RPMI7951 (cell line): ENCODE measurements at places on chromosomes 11 and 22. TPM values are rescaled to one million over a fixed set of nuclear protein-coding genes. Genes with fewer than 3 reads are reported as not detected.
A peak's percentile ranks its signal among the peaks of the same experiment; 100 is the strongest.

The MYEOV gene
- 8.3 and 9.5 TPM in 2 replicates for total RNA-seq

The ASPHD2 gene
- total RNA-seq: 1.4 and 2.2 TPM in 2 replicates

The CD3D gene
- total RNA-seq: not detected in 2 replicates

The BACE1-AS gene
- 1.7 and 6.8 TPM in 2 replicates for total RNA-seq

The NKAPD1 gene
- total RNA-seq: 20.9 and 22.5 TPM in 2 replicates

The C11orf52 gene
- not detected in 2 replicates for total RNA-seq

The PVALB gene
- total RNA-seq: not detected in 2 replicates

The FAM111B gene
- 21.1 and 34.0 TPM in 2 replicates for total RNA-seq

The FOLR1 gene
- total RNA-seq: 0.10 TPM in 1 of 2 replicates, not detected in the other

The SLC22A8 gene
- total RNA-seq: not detected in 2 replicates

The CHST1 gene
- 0.20 and 0.36 TPM in 2 replicates for total RNA-seq

The PLEKHB1 gene
- not detected in 2 replicates for total RNA-seq

The KCNJ1 gene
- not detected in 2 replicates for total RNA-seq

The B3GAT1 gene
- total RNA-seq: not detected in 2 replicates

The PAX6 gene
- total RNA-seq: 22.3 and 29.2 TPM in 2 replicates

The GATD1 gene
- total RNA-seq: 19.8 and 23.5 TPM in 2 replicates

The PANX3 gene
- total RNA-seq: not detected in 2 replicates

The OR56A5 gene
- not detected in 2 replicates for total RNA-seq

The APOL1 gene
- 6.2 and 8.0 TPM in 2 replicates for total RNA-seq

The DGKZ gene
- 21.3 and 22.0 TPM in 2 replicates for total RNA-seq

- no peak for DNase-seq
Measured at GRCh38 chr11:120578596-120579154, 67.1 kb downstream of the GRIK4 start.

GRCh38 chr11:68983801-68984200 is 3.0 kb upstream of the MRGPRD start:
- no peak for DNase-seq

GRCh38 chr22:35135165-35135564 is 69.2 kb downstream of the ISX start:
- DNase-seq: peak; percentile 76

DNA sequence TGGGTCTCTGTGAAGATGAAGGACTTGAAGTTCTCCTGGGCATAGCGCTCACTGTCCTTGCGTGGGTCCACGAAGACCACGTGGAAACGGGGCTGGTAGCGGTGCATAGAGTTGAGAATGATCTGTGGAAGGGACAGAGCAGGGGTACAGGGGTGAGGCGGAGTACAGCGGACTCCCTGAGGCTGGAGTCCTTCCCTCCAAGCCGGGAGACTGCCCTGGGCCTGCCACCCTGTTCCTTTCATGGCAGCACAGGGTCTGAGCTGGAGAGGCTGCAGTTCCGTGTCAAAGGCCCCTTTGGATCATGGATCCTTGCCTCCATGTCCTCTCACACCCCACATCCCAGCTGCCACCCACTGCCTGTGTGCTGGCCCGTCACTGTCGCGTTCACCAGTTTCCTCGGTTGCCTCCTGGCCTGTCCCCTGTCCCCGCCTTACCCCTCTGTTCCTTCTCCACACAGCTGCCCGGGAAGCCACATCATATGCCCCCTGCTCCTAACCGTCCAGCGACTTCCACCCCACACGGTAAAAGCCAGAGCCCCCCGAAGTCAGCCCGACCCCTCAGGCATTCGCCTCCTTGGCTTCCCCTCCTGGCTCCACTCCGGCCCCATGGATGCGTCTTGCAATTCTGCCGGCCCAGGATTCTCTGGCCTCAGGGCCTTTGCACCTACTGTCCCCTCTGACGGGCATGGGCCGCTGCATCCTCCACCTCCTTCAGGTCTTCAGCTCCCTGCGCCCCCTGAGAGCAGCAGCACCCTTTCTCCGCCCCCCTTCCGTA is 3.4 kb upstream of the NUDT8 start:
- no peak for DNase-seq

- no peak for DNase-seq
Measured at GRCh38 chr11:7907121-7907520, 23.9 kb downstream of the OR10A6 start.

DNA sequence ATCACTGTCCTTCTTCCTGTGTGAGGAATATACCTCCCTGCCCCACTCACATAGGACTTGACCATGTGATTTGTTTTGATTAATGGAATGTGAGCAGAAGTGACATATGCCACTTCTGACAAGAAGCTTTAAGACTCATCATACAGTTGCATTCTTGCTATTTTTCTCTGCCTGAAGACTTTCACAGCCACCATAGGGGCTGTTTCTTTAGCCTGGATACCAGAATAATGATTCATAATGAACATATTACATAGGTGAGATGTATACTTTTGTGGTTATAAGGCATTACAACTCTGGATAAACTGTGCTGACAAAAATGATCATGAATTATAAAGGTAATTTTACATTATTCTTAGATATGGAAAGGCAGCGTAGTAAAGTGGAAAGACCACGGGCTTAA is 798.0 kb downstream of the DLG2 start:
- DNase-seq: no peak

DNA sequence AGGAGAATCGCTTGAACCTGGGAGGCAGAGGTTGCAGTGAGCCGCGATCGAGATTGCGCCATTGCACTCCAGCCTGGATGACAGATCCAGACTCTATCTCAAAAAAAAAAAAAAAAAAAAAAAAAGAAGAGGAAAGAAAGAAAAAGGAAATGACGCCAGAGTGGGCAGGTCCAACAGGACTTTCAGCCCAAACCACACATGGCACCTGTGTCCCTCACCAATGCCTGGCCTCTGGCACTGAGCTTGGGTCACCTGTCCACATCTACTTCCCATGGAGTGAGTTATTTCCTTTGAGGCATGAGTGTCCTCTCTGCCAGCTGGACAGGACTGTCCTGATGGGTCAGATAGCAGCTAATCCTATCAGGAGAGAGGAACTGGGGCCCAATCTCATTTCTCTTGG is 15.2 kb upstream of the GCAT start:
- no peak for DNase-seq

GRCh38 chr11:61083601-61084147 is 18.6 kb upstream of the CD5 start:
- DNase-seq: no peak

- peak; percentile 58 for DNase-seq
Measured at GRCh38 chr11:75031771-75032549, 43.2 kb downstream of the NEU3 start.

- DNase-seq: no peak
Measured at GRCh38 chr11:17508306-17508705, 31.7 kb upstream of the ABCC8 start.

DNA sequence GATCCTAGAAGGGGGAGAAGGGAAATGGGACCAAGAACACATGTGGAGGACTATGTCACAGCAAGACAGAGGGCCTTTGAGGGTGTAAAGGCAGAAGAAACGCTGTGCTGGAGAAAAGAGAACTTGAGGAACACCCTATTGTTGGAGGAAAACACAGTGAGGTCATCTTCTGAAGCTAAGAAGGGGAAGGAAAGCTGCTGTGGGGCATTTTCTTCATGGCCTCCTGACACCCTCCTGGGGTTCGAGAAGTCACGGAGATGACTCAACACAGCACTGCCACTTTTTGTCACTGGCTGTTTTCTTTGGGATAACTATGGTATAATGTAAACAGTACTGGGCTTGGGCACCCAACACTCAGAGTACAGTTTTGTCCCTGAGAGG is 492.6 kb upstream of the CADM1 start:
- DNase-seq: no peak

- no peak for DNase-seq
Measured at GRCh38 chr11:97332271-97332670, 942.5 kb downstream of the JRKL start.

DNA sequence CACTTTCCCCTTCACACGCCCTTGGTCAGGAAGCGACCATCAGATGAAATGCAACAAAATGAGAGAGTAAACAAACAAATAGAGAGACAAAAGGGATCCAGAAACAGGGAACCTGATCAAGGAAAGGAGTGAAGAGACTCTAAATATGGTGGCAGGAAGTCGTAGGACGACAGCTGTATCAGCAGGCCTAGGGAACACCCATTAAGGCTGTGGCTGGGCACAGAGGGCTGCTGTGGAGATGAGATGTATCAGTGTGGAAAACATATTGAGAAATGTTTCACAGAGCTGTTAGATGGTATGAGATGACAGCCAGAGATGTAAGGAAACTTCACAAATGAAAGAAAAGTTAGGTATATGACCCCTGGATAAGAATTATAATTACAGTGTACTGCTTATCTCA is 155.8 kb upstream of the MTMR2 start:
- no peak for DNase-seq

GRCh38 chr11:70872955-70873735 is 379.2 kb downstream of the SHANK2 start:
- DNase-seq: no peak

DNA sequence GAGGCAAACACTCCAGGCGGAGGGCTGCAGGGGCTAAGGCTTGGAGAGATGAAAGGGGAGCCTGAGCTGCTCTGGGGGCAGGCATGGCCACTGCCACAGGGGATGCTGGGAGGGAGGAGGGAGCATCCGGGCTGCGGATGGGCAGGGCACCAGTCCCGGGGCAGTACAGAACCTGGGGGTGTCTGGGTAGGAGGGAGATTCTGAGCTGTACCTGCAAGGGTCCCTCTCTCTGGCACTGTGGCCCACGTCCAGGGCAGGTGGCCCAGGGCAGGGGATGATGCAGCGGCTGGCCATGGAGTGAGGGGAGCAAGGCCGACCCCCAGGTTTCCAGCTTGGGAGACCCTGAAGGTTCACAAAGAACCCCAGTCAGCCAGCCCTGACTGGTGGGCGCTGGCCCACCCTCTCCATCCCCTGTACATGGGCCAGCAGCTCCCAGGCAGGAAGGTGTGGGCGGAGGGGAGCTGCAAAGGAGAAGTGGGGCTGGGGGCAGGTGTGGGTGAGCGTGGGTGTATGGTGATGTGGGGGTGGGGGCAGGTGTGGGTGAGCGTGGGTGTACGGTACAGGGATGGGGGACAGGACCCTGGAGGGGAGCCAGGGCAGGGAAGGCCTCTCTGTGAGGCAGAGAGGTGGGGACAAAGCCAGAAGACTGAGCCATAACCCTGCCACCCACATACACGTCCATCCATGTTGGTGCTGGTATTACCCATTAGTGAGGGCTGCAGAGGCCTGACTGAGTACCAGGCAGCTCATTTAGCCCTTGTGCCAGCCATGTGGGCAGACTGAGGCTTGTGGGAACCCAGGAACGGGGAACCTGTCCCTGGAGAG is 2.2 kb upstream of the TNFRSF13C start:
- DNase-seq: no peak

DNA sequence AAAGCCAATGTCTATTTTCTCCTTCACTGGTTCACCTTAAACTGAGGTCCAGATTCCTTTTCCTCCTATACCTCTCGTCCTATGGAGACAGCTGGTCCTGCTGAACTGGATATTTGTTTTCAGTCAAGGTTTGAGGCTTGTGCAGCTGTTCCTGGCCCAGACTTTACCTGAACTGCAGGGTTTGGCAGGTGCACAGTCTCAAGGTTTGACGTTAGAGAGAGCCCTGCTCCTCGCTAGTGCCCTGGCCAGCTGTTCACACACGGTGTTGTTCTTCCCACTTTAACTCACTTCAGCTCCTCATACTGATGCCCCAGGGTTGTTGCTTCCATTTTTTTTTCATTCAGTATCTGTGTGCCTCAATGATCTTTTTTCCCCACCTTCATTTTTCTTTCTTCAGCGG is 74.0 kb upstream of the TTC12 start:
- DNase-seq: no peak

DNA sequence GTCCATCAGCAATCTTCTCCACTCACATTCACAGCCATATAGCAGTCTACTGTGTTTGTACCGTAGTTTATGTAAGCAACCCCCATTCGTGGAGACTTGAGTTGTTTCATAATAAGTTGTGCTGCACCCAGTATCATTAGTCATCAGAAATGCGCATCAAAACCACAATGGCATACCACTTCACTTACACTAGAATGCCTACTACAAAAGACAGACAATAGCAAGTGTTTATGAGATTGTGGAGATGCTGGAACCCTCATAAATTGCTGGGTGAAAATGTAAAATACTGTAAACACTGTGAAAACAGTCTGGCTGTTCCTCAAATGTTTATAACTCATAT is 133.3 kb downstream of the ATXN10 start:
- peak; percentile 95 for DNase-seq

DNA sequence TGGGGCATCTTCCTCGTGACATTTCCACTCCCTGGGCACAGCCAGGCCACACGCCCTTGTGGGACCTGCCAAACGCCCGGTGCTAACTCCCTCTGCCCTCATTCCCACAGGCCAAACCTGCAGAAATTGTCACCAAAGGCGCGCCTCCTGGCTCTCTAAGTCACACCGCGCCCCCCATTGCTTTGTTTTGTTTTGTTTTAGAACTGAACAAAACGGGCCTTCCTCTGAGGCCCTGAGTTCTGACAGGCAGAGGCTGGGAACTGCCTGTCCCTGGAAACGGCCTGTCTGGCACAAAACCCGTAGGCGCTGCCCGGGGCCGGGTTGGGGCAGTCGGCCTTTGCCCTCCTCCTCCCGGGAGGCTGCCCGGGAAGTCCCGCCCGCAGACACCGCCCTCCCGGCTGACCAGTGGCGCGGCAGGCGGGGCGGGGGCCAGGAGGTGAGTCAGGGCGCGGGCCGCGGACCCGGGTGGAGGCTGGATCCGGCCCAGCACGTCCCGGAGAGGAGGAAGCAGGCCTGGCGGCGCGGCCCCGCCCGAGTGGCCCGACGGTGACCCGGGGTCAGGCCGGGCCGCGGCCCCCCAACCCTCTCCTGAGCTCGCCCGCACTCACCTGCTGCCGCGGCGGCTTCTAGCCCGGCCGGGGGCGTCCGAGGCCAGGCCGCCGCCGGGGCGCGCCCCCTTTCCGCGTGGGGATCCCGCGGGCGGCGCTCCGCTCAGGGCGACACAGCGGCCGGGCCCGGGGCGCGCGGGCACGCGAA is 465 bp downstream of the SUN2 start:
- DNase-seq: peak; percentile 86

DNA sequence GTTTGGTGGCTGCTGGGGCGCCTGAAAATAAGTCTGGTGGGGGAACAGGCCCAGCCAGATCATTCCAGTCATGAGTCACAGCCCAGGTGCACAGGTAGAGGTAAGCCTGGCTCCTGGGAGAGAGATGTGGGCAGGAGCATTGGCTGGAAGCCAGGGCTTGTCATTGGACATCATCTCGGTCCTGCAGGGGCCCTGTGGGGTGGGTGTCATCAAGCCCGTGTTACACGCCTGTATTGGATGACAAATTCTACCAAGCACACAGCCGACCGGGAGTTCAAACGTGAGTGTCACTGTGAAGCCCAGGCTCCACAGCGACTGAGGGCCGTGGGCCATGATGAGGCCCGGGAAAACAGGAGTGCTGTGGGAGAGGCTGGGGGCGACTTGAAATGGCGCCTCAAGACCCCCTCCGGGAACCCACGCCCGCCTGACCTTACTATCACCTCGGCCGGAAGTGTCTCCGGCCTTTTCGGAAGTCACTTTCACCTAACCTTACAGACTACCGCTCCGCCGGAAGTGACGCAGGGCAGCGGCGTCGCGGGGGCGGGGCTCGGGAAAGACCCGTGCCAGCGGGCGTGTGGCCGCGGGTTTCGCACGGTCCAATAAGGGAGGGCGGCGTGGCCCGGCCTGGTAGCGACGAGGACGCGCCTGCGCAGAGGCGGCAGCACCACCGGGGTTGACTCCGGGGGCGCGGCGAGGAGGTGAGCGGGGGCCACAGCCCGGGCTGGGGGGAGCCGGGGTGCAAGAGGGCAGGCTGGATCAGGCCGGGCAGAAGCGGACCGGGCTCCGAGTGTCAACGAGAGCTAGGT is at the start of gene FKBP2:
Gene FKBP2, plus strand, starts transcription at position 661 of the 806 bp plus-strand sequence. CDS start 1,293 bp downstream, outside the sequence.
- DNase-seq: peak; percentile 95
